ENCODE measurements at places on chromosomes 1 and 21.

DNA sequence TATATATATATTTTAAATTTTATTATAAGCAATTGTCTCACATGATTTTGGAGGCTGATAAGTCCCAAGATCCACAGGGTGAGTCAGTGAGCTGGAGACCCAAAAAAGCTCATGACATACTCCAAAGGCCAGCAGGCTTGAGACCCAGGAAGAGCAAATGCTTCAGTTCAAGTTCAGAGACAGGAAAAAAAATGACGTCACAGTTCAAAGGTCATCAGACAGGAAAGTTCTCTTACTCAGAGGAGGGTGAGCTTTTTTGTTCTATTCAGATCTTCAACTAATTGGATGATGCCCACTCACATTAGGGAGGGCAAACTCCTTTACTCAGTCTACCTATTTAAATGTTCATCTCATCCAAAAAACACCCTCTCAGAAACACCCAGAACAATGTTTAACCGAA is 18.2 kb downstream of the RXRG start:
- DNase-seq, result no peak

DNA sequence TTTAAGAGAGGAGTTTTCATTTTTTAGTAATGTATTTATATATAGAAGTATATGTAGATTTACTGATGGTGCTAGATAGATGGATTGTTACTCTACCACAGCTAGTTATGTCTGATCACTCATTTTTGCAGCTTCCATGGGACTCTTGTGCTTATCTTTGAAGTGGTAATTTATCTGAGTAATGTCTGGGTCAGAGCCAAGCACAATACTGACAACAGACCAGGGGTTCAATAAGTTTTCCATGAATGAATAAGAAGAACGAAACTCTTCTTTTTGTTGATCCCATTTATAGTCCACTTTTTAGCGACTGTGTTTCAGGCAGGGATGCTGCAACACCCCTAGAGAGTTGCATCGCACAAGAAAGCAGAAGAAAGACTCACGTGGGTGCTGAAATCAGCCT is 935.2 kb downstream of the PLA2G4A start:
- no peak for DNase-seq

DNA sequence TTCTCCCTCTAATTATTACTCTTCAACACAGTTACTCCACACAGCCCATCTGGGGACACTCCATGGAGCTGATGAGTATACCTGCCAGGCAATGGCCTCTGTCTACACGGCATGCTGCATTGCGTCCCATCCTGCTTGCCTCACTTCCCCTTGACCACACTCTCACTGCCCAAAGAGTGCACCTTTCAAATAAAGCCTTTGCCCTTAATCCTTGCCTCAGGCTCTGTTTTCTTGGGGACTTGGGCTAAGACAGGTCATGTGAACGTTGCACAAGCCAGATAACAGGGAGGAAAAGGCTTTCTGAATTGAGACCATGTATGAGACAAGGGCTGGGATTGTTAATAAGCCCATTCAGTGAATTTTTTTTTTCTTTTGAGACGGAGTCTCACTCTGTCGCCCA is 40.0 kb upstream of the SIM2 start:
- no peak for DNase-seq

DNA sequence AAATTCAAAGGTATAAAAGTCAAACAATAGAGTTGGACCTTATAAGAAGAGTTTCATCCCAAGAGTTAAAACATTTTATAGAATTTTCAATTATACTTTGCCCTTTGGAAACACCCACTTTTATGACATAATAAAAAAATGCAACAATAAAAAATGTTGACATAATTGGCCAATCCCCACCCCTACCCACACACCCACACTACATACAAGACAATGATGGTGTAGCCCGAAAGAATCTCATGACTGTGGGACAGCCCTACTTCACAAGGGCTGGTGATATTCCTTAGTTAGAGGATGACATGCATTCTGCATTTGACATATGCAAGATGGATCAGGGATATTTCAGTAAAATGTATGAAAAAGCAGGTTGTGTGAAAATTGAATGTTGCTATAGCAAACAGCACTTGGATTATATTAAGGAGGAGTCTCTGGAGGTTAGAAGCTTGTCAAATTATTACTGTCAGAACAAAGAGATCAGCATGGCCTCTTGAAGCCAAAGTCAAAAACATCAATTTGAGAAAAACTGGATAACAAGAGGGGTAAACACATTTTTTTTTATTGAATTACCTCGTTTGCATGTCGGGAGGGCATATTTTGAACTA is 133.0 kb upstream of the SAMSN1 start:
- DNase-seq, result no peak

GRCh38 chr1:111696330-111696729 is 42.9 kb downstream of the INKA2 start:
- no peak for DNase-seq

GRCh38 chr21:42523211-42523610 is 9.6 kb downstream of the SLC37A1 start:
- DNase-seq, result no peak

GRCh38 chr1:201749059-201749690 is 79.8 kb upstream of the IPO9 start:
- DNase-seq, result no peak

DNA sequence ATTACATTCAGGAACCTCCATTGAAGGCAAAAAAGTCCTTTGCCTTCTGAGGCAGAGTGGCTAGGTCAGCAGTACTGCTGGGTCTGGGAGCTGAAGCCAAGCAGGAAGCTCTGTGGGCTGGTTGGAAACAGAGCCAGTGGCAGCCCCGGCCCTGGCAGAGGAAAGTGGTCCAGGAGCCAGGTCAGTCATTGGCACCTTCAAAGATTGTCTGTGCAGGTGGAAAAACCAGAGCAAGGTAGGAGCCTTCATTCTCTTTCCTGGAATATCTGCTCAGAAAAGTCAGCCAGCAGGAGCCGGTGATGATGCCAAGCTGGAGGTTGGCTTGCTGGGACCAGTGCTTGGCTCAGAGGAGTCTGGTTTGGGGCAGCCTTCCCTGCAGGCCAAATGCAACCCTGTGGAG is 12.5 kb upstream of the DISP3 start:
- no peak for DNase-seq

DNA sequence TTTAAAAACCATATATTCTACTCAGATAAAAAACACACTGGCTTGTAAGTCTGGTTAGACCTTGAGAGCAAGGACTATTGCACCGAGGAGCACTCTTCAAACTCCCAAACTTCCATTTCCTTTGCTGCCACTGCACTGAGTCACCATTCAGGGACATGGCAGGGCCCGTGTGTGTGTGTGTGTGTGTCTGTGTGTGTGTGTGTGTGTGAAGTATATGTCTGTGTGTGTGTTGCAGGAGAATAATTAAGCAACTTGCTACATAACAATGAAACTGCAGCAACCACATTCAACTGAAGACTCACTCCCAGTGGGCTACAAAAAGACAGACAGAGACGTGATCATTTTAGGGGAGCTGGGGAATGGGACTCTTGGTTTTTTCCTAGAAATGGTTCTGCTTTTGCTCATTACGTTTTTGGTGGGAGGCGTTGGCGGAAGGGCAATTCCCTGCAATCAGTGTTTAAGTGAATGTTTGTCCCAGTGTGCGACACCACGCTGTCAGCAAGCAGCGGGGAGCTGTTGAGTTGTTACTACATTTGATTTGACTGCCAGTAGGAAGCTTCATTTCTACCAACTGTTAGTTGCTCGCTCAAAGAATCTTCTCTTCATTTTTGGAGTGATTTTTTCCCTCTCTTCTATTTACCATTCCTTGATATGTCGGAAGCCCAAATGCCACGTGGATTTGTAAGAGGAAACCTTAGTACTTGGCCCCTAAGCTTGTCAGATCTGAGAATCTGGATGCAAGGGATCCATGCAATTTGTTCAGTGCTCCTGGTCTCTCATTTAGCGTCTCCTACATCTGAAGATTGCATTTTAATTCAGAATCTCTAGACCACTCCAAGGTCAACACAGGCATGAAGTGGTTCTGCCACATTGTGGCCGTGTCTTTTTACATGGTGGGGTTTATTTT is 36.1 kb downstream of the ESRRG start:
- no peak for DNase-seq
